Muscle of leg (tissue), 16 donors: ENCODE measurements at places on chromosomes 13 and 19. TPM values are rescaled to one million over a fixed set of nuclear protein-coding genes. Genes with fewer than 3 reads are reported as not detected.

GRCh38 chr13:94329754-94330551, 149.5 kb downstream of the DCT start:
- H3K4me3 ChIP-seq: no peak overlapping the region
- H3K27ac ChIP-seq: peak overlapping the region; percentile 39
- no peaks in the 10 kb centered on the region for H3K36me3 ChIP-seq
- peaks cover 54% of the 10 kb centered on the region for H3K4me1 ChIP-seq

GRCh38 chr13:47678201-47678968, 322.7 kb downstream of the SUCLA2 start:
- peaks cover 1% of the 10 kb centered on the region for H3K4me1 ChIP-seq
- H3K36me3 ChIP-seq: no peaks in the 10 kb centered on the region
- H3K4me3 ChIP-seq: no peak overlapping the region
- H3K27ac ChIP-seq: no peak overlapping the region

GRCh38 chr13:30446126-30446500, 19.6 kb downstream of the HMGB1 start:
- DNase-seq: no peak
- H3K4me3 ChIP-seq: peak overlapping the region; percentile 21
- peak overlapping the region; percentile 81 for H3K27ac ChIP-seq
- H3K4me1 ChIP-seq: peaks cover 13% of the 10 kb centered on the region
- no peaks in the 10 kb centered on the region for H3K36me3 ChIP-seq

GRCh38 chr13:93915269-93915809, 564.1 kb downstream of the DCT start:
- no peak overlapping the region for H3K27ac ChIP-seq
- no peak overlapping the region for H3K4me3 ChIP-seq
- no peaks in the 10 kb centered on the region for H3K27me3 ChIP-seq

Gene URAD
- not detected for total RNA-seq
